ENCODE measurements at places on chromosomes 11 and 22. TPM values are rescaled to one million over a fixed set of nuclear protein-coding genes. Genes with fewer than 3 reads are reported as not detected.

- DNase-seq: no peak
Observed at GRCh38 chr11:70448983-70449567, 50.7 kb downstream of the CTTN start.

GRCh38 chr11:122656631-122657101 lies 1.1 kb downstream of the UBASH3B start:
- no peak for DNase-seq

GRCh38 chr11:38517991-38518390 lies 1920.0 kb upstream of the RAG2 start:
- DNase-seq: no peak

GRCh38 chr11:45247433-45247832 lies 38.7 kb downstream of the SYT13 start:
- no peak for DNase-seq

DNA sequence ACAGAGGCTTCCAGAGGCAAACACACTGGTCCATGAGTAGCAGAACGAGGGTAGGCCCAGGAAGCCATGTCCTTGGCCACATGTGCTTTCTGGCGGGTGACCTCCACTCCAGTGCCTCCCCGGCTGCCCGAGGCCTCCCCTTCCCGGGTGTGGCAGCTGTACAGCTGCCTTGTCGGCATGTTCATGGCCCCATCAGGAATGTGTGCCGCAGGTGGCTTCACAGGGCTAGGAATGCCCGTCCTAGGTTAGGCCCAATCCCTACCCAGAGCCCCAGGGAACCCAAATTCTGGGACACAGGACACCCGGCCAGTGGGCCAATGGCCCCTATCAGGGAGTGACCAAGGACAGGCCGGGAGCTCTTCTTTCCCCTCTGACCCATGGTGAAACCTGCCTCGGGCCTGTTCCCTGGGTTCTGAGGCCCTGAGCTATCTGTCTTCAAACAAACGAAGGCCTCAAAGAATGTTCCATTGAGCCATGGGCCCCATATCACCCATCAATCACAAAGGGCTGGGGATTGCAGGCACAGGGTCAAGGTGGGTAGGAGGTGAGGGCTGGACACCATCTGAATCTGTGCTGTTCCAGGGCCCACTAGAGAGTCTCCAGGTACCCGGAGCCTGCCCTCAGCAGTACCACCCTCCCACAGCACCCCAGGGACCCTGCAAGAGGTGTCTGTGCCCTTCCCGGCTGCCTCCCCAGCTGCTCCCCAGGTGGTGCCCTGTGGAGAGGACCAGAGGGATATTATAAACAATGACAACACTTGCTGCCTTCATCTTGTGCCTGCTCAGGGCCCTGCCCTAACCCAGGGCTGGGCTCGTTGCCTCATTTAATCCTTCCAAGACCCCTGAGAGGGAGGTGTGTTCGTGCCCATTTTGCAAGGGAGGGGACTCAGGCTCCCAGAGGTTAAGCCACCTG lies 4.0 kb upstream of the CDKN1C start:
- DNase-seq: no peak

DNA sequence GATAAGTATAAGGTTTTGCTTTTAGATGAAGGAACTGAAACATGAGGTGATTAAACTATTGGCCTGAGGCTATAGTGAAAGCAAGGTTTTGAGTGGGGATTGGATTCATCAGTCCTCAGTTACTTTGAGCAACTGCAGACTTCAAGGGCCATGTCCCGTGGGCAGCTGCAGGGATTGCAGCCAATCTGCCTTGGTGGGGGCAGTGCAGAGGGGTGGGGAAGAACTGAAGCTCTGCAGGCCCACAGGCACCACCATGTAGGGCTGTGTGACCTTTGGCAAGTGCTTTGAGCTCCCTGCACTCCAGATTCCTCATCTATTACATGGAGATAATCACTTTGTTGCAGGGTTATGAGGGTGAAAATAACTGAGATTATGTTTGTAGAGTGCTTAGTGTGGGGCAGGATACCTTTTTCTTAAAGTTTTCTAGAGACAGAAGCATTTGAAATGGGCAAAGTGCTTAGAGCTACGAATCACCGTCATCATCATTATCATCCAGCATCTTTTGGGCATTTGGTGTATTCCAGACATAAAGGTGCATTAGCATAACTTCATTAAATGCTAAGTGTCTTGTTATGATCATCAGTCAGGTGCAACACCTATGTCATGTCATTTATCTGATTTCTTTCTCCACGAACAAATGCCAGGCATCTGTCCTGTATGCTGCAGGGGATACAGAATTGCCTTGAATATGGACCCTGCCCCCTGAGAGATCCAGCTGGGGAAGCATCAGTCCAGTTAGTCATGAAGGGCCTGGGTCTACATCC lies 72.1 kb upstream of the TENM4 start:
- DNase-seq: no peak

The ASPHD2 gene
- 14.2 TPM for total RNA-seq

The ROM1 gene
- total RNA-seq: 1.4 TPM

Measured in activated T-helper 2 cell treated with anti-CD3 and anti-CD28 coated beads, Interferon-gamma antibody, Interleukin-2, Interleukin-4, amounts not matched to agents 10 μg/mL and 5 μg/mL and 100 μg/mL, durations not matched to agents 14 hours and 24 hours and 36 hours (primary cell).